Suprapubic skin (tissue), 4 donors: ENCODE measurements at places on chromosomes 12 and 14. TPM values are rescaled to one million over a fixed set of nuclear protein-coding genes. Genes with fewer than 3 reads are reported as not detected.

GRCh38 chr12:28993720-28994119 lies 155.4 kb upstream of the FAR2 start:
- H3K4me1 ChIP-seq: peaks cover 4% of the 10 kb centered on the region
- H3K36me3 ChIP-seq: no peaks in the 10 kb centered on the region
- no peak overlapping the region for H3K27ac ChIP-seq
- H3K4me3 ChIP-seq: no peak overlapping the region
- no peak for DNase-seq
- no peaks in the 10 kb centered on the region for H3K27me3 ChIP-seq

DNA sequence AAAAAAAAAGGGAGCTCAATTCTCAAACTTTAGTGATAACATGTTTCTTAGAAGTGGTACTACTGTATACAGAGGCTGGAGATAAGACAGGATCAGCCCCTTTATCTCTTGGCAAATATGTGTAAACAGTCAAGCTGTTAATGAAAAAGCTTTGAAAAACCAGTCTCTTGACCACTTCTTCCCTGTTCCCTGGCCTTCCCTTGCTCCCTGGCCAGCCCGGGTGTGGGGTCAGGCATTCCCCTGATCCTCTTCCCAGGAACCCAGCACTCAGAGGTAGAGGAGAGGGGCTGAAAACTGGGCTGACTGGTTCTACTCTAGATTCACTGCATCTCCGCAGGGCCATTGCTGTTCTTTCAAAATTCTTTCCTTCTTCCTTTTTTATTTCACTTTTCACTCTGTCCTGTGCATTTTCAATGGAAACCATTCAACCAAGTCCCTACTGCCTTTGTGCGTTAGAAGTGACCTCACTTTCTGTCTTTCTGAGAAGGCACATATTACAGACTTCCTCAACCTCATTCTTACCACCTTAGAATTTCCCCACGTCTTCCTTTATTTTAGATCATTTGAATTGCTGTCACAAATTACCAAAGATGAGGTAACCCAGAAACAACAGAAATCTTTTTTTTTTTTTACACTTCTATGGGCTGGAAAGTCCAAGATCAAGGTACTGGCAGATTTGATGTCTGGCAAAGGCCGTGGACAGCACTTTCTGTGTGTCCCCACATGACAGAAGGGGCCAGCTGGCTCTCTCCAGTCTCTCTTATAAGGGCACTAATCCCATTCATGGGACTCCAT lies 5.7 kb downstream of the GNG2 start:
- no peak for DNase-seq
- no peaks in the 10 kb centered on the region for H3K27me3 ChIP-seq
- no peak overlapping the region for H3K4me3 ChIP-seq

- no peaks in the 10 kb centered on the region for H3K27me3 ChIP-seq
- H3K27ac ChIP-seq: no peak overlapping the region
- no peaks in the 10 kb centered on the region for H3K36me3 ChIP-seq
- H3K4me3 ChIP-seq: no peak overlapping the region
- no peak for DNase-seq
These were observed 50.6 kb downstream of the FOXA1 start for GRCh38 chr14:37544407-37544806.

GRCh38 chr12:1978078-1978862 lies 26.0 kb downstream of the DCP1B start:
- H3K4me1 ChIP-seq: peaks cover 7% of the 10 kb centered on the region
- no peaks in the 10 kb centered on the region for H3K36me3 ChIP-seq
- H3K4me3 ChIP-seq: no peak overlapping the region
- no peaks in the 10 kb centered on the region for H3K27me3 ChIP-seq
- DNase-seq: no peak

The ADAM21 gene
- not detected for total RNA-seq

The CAND1 gene
- 78.0 TPM for total RNA-seq

The MGST1 gene
- total RNA-seq: 72.8 TPM

The TSPAN9 gene
- 33.9 TPM for total RNA-seq
